ENCODE measurements at places on chromosomes 3 and 15.

- no peak for DNase-seq
These were observed 156.7 kb downstream of the TJP1 start for GRCh38 chr15:29665444-29666003.

DNA sequence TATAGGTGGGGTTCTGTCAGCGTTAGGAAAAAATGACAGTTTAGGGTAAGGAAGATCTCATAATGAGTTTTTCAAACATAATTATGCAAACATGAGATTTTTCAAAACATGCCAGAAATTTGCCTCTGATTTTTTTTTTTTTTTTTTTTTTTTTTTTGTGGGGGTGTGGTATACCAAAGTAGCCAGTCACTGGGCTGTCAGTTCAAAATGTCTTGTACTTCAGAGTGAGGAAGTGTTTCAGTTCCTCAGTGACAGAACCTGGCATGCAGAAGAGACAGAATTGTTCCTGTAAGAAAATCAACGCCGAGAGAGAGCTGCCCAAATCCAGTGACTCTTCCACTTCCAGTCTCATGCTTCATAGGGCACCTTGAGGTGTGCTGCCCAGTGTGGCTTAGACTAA, 9.7 kb downstream of the NCBP2 start:
- DNase-seq = no peak

DNA sequence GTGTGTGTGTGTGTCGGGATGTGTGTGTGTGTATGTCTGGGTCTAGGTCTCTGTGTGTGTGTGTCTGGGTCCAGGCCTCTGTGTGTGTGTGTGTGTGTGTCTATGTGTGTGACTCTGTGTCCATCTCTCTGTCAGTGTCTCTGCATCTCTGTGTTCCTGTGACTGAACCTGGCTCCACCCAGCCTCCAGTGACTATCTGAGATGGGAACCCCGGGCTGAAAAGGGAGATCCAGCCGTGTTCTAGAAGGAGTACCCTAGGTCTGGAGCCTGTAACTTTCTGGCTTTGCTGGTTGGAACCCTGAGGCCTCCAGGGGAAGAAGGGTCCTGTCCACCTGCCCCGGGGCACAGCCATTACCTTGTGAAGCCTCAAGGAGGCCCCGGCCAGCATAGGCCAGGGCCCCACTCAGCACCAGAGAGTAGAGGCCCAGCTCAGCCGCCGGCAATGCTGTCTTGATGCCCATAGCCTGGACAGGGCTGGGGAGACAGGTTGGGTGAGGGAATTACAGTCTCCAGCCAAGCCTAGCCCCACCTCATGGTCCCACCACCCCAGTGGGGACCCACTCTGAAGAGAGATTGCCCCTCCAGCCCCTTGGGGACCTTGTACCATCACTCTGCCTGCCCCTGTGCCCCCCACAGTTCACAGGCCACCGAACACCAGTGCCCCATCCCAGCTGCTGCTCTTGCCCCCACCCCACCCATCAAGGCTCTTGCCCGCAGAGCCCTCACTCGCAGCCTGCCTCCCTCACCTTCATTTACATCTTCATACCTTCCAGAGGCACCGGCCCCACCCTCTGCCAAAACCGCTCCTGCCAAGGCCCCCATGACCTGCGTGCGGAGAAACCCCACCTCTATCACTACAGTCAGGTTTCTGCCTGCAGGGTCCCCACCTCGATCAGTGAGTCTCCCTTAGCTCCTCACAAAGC, 2.0 kb downstream of the HHATL start:
- no peak for DNase-seq

DNA sequence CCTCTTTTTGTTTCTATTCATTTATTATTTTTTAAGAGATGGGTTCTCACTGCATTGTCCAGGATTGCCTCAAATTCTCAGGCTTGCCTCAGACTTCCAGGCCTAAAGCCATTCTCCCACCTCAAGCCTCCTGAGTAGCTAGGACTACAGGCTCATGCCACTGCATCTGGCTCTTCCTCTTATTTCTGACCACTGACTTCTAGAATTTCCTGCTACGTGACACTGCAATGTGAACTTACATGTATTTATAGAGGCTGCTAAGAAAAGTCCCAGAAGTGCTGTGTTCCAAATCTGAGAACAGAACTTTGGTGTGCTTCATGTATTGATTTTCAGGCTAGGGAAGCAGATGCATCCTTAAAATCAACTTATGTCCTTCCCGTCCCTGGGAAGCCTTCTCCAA, 407.4 kb downstream of the RSL24D1 start:
- DNase-seq = no peak

GRCh38 chr3:118970819-118971218, 63.8 kb downstream of the IGSF11 start:
- no peak for DNase-seq

DNA sequence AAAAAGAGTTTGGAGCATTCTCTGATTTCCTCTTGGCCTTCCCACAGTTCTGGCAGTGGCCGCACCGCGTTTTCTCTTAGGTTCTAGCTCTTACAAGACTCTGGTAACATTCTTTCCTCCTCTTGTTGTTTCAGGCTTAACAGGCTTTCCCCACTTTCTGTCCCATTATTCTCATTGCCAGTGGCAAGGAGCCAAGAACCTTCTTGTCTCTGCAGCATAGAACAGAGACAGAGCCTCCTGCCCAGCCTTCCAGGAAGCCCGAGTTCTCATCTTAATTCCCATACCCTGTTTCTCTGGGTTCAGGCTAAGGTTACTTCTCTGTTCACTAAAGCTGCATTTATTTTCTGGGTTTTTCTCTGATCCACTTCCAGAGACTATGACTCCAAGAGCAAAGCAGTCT, 61.1 kb downstream of the DUT start:
- DNase-seq = no peak

GRCh38 chr3:15633159-15633558, 31.6 kb downstream of the BTD start:
- DNase-seq = no peak

DNA sequence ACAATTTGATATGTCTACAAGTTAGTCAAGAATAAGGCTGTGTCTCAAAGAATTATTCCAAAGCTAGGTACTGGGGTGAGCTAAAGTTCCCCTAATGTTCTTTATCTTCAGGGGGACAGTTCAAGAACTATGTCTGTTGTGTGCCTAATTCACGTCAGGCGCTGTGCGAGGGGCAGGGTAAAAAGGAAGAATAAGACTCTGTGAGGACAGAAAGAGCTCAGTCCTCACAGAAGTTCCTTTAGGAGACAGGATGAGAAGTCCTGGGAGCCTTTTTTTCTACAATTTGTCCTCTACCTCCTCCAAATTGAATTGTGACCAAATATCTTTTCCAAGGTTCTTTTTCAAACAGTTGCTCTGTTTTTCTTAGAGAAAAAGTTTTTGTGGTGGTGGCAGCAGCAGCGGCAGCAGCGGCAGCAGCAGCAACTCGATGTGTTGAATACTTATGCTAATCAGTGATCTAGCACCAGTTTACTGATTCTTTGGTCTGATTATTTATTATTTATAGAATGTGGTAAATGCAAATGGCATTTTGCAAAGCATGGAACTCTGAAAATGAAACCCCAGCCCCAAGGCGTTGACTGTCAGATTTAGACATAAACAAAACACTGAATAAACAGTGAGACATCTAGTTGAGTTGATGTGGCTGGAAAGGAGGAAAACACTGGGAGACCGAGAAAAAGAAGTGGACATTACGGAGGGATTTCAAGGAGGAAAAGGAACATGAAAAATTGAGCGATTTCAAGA, 88.6 kb downstream of the GTPBP8 start:
- no peak for DNase-seq
